ENCODE measurements at places on chromosomes 1 and 21.
A peak's percentile ranks its signal among the peaks of the same experiment; 100 is the strongest.

DNA sequence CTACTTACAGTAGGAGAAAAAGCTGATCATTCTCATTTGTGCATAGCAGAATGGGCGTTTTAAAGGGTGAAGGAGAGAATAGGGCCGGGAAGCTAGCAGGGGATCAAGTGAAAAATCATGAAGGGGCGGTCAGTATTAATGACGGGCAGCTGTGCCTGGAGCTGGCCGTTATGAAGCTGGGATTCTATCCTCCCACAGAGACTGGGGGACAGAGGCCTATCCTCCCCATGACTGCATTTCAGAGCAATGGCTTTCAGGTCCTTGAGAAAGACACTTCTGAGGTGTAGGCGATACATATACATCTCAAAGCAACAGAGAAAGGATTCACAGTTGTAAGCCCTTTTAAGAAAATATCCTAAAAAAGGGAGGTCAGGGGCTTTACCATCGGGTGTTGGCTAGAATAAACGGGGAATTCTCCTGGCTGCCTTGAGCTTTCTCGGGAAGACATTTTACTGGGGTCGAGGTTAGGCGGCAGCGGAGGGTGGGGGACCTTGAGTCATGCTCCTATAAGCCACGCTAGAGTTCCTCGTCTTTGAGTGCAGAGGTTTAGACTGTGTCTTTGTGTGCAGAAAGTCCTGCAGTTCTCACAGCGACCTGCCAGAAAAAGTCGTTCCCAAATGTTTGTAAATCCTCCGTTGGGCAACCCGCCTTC, 559 bp upstream of the MTARC2 start:
- no peak for DNase-seq

- DNase-seq, result no peak
These were observed 6.1 kb downstream of the SLC22A15 start for GRCh38 chr1:115982400-115982799.

DNA sequence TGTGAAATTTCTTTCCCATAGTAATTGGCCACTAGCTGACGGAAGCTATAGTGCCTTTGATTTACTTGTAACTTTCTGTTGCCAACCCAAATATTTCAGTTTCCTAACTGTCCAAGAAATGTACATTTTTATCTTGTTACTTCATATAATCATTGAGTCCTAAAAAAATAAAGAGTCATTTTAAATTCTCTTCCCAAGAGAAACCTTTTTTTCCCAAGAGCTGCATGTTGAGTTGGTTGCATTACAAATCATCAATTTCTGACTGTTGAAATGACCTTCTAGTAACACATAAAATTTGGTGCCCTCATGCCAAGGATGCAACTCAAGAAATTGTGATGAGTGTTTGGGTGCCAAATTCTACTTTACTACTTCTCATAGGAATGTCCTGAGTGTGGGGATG, 61.0 kb downstream of the HMCN1 start:
- no peak for DNase-seq

- DNase-seq, result no peak
These were observed 19.2 kb upstream of the TBX15 start for GRCh38 chr1:119007339-119007669.

GRCh38 chr1:169697755-169698154, 13.7 kb downstream of the SELL start:
- DNase-seq, result no peak

DNA sequence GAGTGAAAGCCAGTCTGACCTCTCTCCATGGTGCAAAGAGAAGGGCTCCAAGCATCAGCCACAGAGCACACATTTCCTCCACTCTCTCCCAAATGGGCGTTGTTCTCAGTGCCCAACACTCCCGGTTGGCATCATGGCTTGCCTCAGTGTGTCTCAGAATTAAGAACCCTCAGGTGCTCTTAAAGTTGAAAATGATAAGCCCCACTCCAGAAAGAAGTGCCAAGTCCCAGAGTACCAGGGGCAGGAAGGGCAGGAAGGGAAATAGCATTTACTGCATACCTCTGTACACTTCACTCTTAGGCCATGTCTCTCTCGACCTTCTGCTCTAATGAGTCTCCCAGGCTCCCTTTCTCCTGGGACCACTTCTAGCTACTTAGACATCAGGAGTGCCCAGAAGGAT, 15.2 kb upstream of the ARHGEF2 start:
- no peak for DNase-seq

GRCh38 chr1:88691540-88691939, 7.5 kb downstream of the PKN2 start:
- DNase-seq, result no peak

GRCh38 chr1:87243573-87243972, 85.1 kb upstream of the LMO4 start:
- no peak for DNase-seq

DNA sequence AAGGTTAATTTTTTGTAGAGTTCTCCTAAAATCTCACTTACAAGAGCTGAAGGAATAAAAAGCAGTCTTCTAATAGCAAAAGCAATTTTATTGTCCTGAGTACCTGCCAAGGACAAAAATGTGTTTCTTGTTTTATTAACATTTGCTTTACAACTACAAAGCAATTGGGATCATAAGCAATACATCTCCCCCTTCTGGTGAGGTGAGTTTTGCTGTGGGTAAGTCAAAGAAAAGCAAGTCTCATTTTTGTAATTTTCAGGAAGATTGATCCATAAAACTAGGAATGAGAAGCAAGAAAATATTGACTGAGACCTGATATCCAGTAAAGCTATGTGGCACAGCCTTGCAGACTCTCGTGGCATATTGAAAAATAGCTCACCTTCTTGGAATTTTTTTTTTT, 2162.7 kb downstream of the NCAM2 start:
- DNase-seq, result no peak

DNA sequence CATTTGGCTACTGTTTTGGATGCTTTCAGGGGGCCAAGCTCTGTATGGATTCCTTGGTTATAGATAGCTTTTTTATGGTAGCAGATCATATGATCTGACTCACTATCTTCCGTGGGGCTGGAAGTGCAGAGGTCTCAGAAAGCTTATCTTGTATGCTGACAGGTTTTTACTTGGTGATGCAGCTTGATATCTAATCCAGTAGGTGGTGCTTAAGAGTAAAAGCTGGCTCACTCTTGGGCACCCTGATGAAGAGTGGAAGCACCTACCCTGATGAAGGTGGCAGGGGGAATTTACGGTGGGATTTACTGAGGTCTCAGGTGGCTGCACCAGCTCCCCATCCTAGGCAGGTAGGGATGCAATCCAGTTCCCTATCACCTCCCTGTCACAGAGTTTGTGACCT, 151.2 kb downstream of the PTBP2 start:
- DNase-seq, result no peak

- DNase-seq, result no peak
These were observed 37.5 kb downstream of the DPH5 start for GRCh38 chr1:100988121-100988520.

DNA sequence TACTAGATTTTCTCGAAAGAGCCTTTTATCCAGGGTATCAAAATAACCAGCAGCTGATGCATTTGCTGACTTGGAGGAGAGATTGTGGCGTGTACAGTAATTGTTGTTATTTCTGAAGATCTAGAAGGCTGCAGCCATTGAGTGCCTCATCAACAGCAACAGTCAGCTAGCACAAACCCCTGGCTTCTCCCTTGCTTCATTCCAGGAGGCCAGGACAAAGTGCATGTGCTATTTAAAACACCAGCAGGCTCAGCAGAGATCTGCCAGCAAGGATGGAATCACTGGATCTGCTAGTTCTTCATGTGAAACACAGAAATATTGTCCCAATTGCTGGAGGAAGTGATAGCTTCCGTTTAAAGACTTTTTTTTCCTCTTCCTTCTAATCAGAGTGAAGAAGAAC, 2.8 kb upstream of the NGF start:
- DNase-seq, result no peak

- no peak for DNase-seq
These were observed 72.7 kb upstream of the NBPF4 start for GRCh38 chr1:108316545-108316944.

DNA sequence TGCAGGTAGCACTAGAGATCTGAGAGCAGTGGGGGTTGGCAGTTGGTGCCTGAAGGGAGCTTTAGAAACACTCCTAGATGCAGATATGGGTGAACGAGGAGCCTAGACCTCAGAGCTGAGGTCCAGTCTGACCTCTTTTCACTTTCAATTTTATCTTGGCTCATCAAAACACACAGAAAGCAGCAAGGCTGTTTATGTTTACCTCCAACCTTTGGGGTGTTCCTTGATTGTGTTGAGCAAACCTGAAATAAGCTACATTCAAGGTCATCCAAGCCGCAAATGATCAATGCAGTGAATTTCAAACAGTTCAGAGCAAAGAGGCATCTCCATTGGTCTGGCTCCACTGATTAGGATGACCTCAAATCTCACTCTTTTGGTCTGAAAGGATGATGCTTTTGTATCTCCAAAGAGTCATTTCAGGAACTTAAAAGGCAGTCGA, 1.3 kb downstream of the LY9 start:
- DNase-seq, result no peak

DNA sequence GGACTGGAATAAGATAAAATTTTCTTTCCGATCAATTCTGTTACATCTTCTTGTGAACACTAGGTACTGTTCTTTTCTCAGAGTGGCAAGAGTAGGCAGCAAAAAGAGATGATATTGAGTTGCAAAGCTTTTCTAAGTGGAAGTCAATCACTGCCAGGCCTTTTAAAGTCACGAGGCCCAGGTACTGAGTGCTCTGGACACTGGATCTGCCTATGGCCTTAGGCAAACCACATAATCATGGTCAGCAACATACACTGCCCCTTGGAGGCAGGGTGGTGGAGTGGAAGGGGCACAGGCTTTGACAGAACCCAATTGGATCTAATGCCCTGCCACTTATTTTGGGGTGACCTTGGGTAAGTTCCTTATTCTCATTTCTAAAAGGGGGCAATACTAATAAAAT, 41.5 kb downstream of the TSEN15 start:
- DNase-seq, result no peak

DNA sequence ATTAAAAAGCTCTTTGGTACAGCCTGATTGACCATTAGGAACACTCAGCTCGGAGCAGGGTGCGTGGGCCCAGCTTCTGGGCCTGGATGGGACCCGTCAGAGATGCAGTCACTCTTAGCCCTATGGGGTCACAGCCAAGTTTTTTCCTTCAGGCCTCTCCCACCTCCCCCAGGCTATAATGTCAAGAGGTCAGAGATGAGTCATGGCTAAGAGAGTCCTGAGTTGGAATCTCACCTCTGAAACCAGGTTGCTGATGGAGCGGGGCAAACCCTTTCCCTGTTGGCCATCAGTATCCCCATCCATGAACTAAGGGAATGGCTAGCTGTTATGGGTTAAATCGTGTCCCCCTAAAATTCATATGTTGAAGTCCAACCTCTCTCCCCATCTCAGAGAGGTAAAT, 195.9 kb upstream of the POU3F1 start:
- DNase-seq, result no peak

DNA sequence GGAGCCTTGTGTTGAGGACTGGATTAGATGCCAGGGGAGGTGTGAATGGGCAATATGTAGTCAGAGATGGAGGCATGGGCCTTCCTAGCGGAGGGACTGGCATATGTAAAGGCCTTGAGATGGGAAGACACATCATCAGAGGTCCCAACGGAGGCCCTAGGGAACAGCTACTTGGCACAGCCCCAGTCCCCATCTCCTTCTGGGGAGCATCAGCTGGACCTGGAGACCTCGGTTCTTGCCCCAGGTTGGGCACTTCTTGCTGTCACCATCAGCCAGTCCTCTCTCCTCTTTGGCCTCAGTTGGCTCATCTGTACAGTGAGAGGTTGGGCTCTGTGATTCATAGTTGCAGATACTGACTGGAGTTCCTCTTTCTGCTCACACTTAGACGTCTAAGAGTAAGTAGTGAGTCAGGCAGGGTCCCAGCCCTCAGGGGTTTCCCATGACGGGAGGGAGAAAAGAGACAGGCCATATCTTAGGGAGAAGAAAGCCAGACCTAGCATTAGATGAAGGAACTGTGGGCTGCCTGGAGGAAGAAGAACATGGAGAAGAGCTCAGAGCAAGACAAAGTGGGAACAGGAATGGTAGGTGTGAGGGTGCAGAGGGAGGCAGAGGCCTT, 3.4 kb upstream of the MARCKSL1 start:
- no peak for DNase-seq

DNA sequence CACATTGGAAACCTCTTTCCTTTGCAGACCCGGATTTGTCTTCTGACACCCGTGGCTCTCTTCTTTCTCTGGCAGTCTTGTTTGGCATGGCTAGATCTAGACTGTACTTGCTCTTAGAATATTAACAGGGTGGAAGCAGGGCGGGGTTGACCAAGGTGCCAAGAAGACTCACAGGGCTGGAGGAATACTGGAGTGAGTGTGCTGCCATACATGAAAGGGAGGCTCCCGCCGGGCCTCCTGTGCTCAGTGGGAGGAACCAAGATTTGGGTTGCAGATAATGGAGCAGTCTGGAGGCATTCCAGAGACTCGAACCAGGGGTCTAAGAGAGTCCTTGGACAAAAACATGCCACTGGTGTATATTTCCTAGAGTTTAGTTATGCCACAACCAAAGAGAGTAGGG, 27.6 kb upstream of the SNX27 start:
- no peak for DNase-seq

DNA sequence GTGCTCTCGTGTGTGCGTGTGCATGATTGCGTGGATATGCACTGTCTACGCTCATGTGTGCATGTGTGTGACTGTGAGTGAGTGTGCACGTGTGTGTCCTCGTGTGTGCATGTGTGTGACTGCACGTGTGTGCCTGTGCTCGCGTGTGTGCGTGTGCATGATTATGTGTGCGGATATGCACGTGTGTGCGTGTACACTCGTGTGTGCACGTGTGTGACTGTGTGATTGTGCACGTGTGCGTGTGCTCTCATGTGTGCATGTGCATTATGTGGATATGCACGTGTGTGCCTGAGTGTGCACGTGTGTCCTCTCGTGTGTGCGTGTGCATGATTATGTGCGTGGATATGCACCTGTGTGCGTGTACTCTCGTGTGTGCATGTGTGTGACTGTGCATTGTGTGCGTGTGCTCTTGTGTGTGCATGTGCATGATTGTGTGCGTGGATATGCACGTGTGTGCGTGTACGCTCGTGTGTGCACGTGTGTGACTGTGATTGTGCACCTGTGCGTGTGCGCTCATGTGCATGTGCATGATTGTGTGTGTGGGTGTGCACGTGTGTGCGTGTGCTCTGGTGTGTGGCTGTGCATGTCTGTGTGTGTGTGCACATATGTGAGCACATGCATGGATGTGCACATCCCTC, 2.2 kb downstream of the MMEL1 start:
- DNase-seq, result no peak

- DNase-seq, result no peak
These were observed 27.7 kb downstream of the C1QB start for GRCh38 chr1:22680726-22681125.

- no peak for DNase-seq
These were observed 156.9 kb downstream of the RUNX1 start for GRCh38 chr21:34892209-34892608.

- DNase-seq, result peak; percentile 28
These were observed 272.7 kb downstream of the FOXD2 start for GRCh38 chr1:47710329-47711071.

GRCh38 chr1:245411245-245412036, 256.7 kb downstream of the KIF26B start:
- no peak for DNase-seq
